ENCODE measurements at places on chromosomes 6 and 20.

GRCh38 chr20:3705970-3706739 is 6.2 kb downstream of the SIGLEC1 start:
- no peak for DNase-seq

DNA sequence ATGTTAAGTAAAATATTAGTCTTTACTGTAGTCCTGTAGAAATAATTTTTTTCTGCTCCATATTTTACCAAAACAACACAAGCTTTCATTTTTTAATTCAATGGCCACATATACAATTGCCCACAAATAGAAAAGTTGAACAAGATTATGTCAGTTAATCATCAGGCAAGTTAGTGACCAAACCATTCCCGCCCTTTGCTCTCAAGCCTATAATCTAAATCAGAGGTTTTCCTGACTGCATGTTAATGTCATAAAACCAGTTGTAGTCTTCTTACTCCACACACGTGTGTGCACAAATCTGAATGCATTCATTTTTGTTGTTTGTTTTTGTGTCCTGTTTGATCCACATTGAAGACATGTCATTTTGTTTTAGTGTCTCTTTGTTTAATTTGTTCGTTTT is 1357.7 kb upstream of the GJE1 start:
- no peak for DNase-seq

- DNase-seq: no peak
Observed at GRCh38 chr6:166267526-166267925, 40.7 kb downstream of the PRR18 start.

DNA sequence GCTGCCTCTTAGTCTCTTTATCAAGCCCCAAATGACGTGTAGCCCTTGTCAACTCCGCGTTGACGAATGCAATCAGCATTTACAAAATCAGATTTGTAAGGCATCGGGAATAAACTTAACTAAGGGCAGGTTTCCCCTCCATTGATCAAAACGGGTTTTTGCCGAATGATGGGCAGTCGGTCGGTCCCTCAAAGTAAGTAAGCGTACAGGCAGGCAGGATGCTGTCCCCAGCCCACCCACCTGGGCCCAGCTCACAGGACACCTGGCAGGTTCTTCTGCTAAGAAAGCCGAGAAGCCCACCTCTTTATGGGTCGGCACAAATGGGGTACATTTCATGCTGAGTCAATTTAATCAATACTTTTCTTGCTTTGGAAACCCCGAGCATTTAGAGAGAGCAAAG is 22.0 kb upstream of the MAFB start:
- no peak for DNase-seq

GRCh38 chr6:106122306-106122918 is 36.3 kb downstream of the PRDM1 start:
- no peak for DNase-seq
